Nephron progenitor cell (in vitro differentiated cells): ENCODE measurements at places on chromosomes 13 and 19.
A peak's percentile ranks its signal among the peaks of the same experiment; 100 is the strongest.

DNA sequence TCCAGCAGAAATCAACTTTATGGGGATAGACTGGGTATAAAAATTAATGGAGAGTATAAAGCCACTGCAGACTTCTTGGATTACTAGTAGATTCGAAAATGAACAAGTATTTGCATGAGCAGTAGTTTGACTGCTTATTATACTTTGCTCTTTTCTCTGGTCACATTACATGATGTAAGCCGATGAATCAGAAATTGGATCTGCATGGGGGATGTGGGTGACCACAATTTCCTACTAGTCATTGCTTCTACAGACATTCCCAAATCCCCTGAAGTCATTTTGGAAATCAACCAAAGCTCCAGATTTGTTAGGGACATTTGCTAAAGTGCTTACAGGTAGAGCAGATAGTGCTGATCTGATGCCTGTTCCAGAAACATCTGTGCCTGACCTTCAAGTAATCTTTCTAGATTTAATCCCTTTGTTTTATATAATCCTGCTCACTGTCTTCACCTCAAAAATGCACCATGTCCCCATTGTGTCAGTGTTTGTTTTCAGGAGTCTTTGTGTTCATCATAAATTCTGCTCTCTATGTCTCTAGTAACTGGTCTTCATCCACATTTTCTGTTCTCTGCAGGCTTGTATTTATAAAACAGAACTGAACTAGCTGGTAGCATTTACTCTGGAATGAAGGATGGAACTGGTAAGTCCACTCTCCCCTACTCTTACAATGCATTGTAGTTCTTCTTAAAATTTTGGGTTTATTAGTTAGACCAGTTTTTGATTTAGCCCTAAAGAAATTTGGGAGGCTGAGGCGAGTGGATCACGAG, 201.5 kb upstream of the CSNK1A1L start:
- no peak for DNase-seq

DNA sequence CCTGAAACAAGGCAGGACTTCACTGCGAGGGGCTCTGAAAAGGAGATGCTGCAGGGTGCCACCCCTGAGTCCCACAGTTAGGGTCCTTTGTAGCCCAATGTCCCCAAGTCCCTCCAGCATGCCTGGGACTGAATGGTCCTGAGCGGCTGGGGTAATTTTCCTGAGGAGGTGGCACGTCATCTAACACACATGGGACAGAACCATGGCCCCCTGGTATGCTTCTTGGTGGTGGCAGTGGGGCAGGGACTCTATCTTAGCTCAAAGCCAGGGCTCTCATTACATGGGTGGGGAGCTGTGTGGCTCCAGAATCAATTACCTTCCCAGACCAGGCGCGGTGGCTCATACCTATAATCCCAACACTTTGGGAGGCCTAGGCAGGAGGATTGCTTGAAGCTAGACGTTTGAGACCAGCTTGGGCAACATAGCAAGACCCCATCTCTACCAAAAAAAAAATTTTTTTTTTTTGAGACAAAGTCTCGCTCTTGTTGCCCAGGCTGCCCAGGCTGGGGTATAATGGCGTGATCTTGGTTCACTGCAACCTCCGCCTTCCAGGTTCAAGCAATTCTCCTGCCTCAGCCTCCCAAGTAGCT, 7.9 kb upstream of the SLC7A9 start:
- DNase-seq: no peak

DNA sequence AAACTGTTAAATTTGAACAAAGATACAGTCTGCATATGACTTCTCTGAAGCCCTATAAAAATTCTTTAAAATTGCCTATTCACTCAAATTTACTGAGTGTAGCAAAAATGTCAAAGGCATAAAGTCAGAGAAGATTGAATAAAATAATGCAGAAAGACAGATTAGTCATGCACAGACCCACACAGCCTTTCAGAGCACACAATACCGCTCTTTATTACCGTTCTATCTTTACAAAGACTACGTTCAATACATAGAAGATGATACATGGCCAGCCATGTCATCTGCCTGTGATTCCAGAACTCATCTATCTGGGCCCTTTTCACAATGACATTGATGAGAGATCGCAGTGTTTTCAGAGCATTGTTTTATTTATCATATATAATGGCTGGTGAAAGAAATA, 107.2 kb downstream of the URI1 start:
- DNase-seq: no peak

DNA sequence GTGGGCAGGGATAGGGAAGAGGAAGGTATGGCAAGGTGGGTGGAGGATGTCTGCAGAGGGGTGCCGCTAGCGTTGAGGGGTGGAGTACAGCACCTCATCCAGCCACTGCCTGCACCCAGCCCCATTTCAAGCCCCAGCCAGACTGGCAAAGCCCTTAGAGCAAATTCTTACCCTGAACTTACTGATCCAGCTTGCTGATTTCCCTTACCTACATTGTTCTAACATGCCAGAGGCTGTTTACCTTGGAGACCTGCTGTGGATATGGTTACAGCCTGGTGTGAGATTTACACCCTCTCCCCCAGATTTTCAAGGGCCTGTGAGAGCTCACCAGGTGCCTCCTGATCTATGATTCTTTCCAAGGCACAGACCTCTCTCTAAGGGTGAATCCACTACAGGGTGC, 86.0 kb downstream of the ZNF726 start:
- no peak for DNase-seq

- peak; percentile 57 for DNase-seq
Observed at GRCh38 chr19:28793391-28794168, 419.4 kb downstream of the UQCRFS1 start.

DNA sequence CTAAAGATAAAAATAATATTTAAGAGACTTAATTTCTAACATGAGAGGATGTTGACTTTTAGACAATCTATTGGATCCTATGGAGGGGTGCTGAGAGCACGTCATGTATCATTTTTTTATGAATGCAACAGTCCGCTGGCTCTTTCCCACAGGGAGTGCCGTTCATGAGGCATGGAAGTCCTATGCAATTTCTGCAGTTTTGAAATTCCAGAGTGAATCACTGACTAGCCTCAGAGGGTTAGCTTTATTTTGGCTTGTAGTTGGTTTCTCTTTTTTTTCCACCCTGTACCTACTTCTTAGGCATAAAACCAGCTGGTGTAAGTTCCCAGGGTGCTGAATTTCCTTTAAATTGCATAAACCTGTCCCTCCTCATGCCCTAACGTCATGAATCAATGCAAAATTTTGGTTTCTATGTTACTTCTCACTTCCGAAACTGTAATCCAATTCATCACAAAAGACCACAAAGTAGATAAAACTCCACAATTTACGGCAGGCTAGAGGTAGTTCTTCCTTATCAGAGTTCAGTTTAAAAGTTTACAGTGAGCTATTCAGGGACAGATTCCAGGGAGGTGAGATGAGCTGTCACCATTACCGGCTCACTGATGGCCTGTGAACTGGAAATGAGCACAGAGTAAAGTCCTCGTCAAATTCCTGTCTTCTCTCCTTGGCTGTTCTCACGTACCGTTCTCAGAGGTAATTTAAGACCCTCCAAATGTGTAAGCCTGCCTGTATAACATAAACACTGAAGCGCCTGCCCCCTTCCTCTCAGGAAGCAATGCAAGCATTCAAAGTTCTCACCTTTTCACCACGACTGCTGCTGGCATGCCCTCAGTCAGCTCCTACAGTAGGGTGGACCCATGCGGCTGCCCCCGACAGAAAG, 216.6 kb upstream of the SLC10A2 start:
- peak; percentile 15 for DNase-seq

DNA sequence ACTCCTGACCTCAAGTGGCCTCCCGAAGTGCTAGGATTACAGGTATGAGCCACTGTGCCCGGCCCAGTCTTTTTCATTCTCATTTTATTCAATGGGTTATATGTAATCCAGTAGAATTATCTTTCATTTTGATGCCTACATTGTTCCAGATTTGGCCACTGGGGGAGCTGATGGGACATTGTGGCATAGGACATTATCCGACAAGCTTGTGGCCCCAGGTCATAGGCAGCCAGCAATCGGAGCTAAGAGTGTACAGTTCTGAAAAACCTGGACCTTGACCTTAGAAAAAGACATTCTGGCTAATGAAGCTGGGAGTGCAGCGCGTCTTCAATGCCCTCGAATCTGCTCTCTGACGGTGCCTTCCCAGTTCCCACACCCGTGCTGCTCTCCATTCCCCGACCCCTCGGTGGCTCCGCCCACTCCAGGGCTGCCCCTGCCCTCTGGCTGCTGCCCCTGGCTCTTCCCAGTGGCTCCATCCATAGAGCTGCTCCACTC, 108.7 kb downstream of the TEX29 start:
- peak; percentile 70 for DNase-seq

GRCh38 chr19:13588957-13589833, 82.9 kb upstream of the CACNA1A start:
- peak; percentile 92 for DNase-seq

- DNase-seq: no peak
Observed at GRCh38 chr19:48493718-48494401, 17.8 kb downstream of the LMTK3 start.

DNA sequence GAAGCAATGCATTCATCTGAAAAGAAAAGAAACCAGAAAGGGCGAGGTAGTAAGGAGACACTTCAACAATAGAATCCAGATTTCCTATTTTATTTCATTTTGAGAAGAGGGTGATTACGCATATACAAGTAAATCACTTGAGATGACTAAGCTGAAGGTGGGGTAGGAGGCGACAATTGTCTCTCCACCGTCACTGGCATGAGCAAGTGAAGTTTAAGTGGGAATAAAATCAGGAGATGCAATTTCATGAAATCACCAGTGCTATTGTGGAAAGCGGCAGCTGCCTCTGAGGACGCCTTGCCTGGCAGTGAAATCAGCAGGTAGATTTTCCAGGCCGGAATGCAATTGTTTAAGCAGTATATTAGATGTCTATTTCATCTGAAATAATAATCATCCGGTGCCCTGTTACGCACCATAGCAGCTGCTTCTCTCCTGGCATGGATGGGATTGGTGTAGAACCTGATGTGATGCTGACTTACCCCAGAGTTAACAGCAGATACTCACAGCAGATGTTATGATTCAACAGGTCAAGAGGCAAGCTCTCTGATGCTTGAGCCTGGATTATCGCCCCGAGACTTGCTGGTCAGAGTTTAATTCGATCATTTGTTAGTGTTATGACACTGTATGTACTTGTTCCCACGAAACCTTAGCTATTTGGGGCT, 64.3 kb downstream of the RASL11A start:
- no peak for DNase-seq

- DNase-seq: peak; percentile 72
Observed at GRCh38 chr19:54517483-54517882, 14.9 kb downstream of the LAIR2 start.

DNA sequence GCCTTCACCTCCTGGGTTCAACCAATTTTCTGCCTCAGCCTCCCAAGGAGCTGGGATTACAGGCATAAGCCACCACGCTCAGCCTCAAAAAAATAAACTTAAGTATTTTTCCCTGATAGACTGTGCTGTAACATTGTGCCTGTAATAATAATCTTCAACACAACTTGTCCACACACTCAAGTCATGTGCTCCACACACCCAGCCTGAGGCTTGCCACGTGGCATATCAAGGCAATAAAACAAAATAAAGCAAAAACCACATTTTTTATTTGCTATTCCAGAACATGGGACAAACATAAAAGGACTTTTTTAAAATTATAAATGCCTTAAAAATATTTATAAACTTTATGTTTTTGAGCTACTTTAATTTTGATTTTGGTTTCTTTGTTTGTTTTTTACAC, 115.8 kb downstream of the NALCN start:
- DNase-seq: no peak

DNA sequence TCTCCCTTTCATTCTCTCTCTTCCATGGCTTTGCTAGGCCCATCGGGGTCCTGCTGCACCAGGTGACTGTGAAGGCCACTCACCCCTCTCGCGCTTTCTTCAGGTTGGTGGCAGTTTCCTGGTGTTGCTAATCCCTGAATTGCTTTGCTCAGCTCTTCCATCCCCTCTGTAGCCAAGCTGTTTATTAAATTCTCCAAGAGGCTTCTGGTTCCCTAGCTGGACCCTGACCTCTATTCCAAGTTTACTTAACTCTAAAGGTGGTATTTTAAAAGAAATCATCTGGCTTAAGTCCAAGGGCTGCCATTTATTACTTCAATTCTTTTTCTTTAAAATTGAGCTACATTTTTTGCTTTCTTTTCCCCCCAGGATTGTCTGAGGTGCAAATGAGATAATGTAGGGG, 32.7 kb upstream of the MICU2 start:
- no peak for DNase-seq

DNA sequence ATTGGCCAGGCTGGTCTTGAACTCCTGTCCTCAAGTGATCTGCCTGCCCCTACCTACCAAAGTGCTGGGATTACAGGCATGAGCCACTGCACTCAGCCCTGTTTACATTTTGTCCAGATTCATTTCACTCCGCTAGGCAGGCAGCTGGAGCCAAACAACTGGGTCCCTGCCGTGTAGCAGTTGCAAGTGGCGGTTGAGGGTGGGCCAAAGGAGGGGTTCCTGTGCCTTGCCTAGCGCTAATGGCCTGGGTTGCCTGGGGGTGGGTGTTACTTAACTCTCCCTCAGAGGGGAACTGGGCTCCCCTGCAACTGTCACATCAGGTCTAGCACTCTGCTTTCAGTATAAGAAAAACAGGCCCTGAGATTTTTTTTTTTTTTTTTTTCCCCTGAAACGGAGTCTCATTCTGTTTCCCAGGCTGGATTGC, 7.4 kb downstream of the ACP5 start:
- no peak for DNase-seq

GRCh38 chr19:3586127-3586626, 899 bp downstream of the GIPC3 start:
- DNase-seq: peak; percentile 64

- no peak for DNase-seq
Observed at GRCh38 chr13:35342440-35342839, 134.0 kb downstream of the MAB21L1 start.

GRCh38 chr13:99153219-99153618, 47.4 kb upstream of the UBAC2 start:
- DNase-seq: no peak

- DNase-seq: no peak
Observed at GRCh38 chr13:100234524-100235136, 145.7 kb downstream of the PCCA start.

GRCh38 chr19:57161985-57162539, 5.2 kb downstream of the DUXA start:
- no peak for DNase-seq

GRCh38 chr13:45016792-45017425, 27.6 kb downstream of the GPALPP1 start:
- no peak for DNase-seq

DNA sequence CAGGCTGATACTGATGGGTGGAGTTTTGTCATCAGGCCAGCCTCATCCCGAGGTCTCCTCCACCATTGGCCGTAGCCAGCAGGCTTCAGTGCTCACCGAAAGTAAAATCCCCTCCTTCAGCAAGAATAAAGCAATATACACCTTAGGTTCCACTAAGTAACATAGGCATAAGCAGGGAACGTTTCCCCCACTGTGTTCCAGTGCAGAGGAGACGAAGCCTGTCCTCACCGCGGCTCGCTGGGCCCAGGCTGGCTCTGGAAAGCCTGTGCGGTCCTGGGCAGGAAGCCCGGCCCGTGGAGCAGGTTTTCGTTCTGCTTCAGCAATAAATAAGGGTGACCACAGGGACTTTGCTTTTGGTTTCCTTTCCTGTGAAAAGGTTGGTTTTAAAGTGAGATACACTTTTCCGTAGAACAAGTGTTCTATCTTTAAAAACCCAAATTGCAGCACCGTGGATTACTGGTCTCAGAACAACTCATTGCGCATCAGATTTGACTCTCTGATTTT, 16.3 kb upstream of the TEX29 start:
- no peak for DNase-seq

- DNase-seq: no peak
Observed at GRCh38 chr19:2982561-2982960, 5.2 kb downstream of the TLE6 start.
